ENCODE measurements at places on chromosomes 2 and 18.

DNA sequence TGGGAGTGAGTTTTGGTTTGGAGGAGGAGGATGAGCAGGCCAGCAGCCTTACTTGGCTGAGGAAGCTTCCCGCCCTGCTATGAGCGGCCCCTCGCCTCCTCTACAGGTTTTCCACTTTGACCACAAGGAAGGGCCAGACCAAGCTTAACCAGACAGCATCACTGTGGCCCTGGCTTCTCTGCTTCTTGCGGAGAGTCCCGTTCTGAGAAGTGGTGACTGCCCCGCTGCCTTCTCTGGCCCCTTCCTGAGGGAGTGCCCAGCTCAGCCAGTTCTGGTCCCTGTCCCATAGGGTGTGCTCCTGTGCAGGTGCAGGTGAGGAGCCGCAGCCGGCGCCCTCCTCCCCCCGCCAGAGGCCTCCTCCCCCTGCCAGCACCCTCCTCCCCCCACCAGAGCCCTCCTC lies 101.0 kb downstream of the FAM210A start:
- no peak for DNase-seq

- no peak for DNase-seq
Measured at GRCh38 chr2:31067259-31067658, 71.0 kb downstream of the GALNT14 start.

DNA sequence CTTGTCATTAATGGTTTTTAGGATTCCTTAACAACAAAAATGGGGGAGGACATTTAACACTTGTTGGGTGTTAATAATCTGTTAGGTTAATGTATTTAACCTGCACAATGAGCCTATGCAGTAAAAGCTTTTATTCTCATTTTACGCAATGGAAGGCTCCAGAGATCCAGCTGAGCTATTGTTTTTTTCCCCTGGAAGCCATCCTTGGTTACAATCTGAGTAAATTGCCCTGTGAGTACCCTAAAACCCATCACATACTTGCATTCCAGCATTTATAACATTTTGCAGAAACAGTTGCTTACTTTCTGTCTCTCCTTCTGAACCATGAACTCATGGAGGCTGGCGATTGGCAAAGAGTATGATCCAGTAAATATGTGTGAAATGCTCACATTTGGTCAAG lies 30.2 kb upstream of the DOCK10 start:
- no peak for DNase-seq

DNA sequence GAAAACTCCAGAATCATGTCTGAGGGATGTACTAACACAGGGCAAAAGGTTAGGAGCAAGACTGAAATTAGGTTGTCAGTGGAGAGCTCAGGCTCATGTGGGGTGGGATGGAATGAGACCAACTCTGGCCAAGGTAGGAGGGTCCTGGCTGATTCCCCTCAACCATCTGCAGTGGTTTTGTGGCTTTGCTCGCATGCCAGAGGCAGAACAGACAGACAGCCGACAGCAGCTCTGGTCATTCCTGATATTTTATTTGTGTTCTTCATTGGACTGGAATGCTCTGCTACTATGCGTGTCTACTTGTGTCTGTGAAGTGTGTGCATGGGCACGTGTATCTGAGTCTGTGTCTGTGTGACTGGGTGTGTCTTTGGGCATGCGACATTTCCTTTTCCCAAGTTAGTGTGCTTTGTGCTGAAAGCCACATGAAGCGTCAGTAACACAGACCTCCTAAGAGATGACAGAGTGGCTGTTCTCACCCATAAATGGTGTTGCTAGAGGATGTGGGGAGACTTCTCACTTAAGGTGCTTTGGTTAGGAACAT lies 239.5 kb downstream of the CNTNAP5 start:
- DNase-seq, result no peak

DNA sequence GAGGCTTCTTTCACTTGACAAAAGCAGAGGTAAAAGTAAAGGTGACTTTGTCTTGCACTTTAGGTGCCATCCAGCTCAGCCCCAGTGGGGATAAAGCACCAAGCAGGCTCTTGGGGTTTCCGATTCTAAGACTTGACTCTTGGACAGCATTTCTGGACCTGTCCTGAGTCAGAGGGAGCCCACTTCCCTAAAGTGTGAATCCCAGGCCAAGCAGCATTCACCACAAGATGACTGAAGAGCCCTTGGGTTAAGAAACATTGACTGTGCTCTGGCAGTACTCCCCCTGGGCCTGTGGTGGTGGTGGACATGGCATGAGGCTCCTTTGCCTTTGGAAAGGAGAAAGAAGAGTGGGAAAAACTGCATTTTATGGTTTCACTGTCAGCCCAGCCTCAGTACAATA lies 638.0 kb upstream of the VRK2 start:
- DNase-seq, result no peak

DNA sequence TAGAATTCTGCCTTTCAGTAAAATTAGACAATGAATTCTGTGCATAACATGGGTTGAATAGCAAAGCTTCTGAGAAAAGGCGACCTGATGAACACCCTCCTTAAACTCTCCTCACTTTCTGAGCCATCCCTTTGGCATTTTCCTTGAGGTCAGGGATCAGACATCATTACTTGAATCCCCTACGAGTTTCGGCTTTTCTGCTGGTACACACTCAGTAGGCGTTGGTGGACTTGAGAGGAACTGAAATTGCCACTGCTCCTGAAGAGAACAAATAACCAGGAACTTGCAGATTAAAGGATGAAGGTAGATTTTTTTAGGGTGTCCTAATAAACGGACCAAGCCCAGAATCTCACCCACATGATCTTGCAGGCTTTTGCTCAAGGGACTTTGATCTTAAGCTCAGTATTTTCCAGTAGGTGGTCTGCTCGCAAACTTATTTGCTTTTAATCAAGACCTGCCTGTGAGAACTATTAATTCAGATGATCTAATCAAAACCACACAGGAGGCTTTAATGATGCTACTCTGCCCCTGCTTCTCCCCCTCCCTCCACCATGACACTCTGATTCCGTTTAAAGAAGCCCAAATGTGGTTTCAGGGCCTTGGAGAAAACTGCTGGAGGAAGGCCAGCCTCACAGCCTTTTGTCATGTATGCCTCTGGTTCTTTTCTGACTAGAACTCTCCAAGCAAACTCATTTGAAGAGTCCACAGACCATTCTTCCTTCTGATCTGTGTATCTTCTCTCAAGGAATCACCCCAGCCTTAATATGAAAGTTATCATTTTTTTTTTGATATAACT lies 124.9 kb downstream of the PRKCE start:
- DNase-seq, result no peak

GRCh38 chr2:25983735-25984134 lies 1.4 kb upstream of the KIF3C start:
- DNase-seq, result no peak

GRCh38 chr2:234840336-234840735 lies 111.5 kb upstream of the SH3BP4 start:
- DNase-seq, result no peak

- DNase-seq, result no peak
Measured at GRCh38 chr2:71895320-71896161, 252.1 kb downstream of the CYP26B1 start.

- DNase-seq, result no peak
Measured at GRCh38 chr2:136257893-136258292, 139.9 kb upstream of the CXCR4 start.

DNA sequence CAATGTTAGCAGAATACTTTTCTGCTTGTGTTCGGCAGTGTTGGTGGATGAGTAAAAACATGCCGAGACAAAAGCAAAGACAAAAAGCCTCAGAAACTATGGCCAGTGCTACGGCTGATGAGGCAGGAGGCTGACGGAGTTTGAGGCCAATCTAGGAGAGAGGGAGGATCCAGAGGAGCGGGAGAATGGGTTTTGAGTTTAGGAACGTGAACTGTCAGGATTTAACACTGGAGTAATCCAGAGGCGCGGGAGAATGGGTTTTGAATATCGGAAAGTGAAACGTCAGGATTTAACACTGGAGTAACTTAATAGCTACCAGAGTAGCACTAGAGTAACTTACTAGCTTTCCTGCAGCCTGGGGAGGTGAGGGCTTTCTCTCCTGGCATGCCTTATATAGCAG lies 37.4 kb downstream of the LYPD6B start:
- DNase-seq, result no peak

- DNase-seq, result peak; percentile 27
Measured at GRCh38 chr2:44616667-44617155, 255.0 kb downstream of the CAMKMT start.
